ENCODE measurements at places on chromosomes 16 and 17. TPM values are rescaled to one million over a fixed set of nuclear protein-coding genes. Genes with fewer than 3 reads are reported as not detected.

DNA sequence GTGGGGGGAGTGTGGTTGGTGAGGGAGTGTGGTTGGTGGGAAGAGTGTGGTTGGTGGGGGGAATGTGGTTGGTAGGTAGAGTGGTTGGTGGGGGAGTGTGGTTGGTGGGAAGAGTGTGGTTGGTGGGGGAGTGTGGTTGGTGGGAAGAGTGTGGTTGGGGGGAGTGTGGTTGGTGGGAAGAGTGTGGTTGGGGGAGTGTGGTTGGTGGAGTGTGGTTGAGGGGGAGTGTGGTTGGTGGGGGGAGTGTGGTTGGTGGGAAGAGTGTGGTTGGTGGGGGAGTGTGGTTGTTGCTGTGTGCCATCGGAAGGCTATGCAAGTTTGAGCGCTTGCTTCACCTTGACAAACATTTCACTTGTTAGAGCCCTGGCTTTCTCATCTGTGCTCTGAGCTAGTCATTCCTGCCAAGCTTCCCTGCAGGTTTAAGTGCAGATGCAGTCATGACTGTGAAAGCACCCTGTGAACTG, 20.1 kb downstream of the MINK1 start:
- DNase-seq: no peak
- H3K36me3 ChIP-seq: peaks cover 28% of the 10 kb centered on the region
- peaks cover 11% of the 10 kb centered on the region for H3K4me1 ChIP-seq

DNA sequence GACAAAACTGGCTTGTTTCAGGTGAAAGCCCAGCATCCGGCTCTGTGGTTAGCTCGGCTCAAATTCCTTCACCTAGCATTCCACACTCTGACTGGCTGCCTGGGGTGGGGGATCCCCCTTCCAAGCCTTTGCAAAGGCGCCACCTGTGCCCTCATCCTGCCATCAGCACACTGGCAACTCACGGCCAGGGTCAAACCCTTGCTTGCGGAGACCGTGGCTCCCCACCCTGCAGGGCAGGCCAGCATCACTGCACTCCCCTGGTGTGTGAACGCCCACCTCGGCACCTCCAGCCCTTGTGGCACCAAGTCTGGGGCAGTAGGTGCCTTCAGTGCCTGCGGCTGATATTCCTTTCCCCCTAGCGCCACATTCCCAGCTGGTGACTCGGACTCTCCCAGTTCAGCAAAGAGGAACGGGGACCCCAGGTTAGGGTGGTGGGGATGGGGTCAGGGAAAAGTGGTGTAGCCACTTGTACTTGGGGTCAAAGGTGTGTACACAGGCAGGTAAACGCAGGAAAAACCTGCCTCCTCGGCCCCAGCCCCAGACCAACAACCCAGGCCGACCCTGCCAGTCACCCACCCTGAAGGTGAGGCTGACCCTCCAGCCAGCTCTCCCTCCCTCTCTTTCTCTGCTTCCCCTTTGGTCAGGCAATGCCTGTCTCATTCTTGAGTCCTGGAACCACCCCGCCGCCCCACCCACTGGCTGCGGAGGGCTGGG, 1.1 kb downstream of the FLII start:
- no peaks in the 10 kb centered on the region for H3K27me3 ChIP-seq
- DNase-seq: peak; percentile 28
- peak overlapping the region; percentile 93 for H3K27ac ChIP-seq
- H3K4me3 ChIP-seq: peak overlapping the region; percentile 99
- peaks cover 40% of the 10 kb centered on the region for H3K4me1 ChIP-seq
- peaks cover 31% of the 10 kb centered on the region for H3K36me3 ChIP-seq

PPP1R27 gene
- not detected for total RNA-seq

CD300A gene
- 2.8 TPM for total RNA-seq

MAPT gene
- 0.11 TPM for total RNA-seq

C17orf100 gene
- total RNA-seq: 1.5 TPM

GRCh38 chr17:35693662-35694061, 37.8 kb upstream of the RASL10B start:
- no peak for DNase-seq
- peaks cover 32% of the 10 kb centered on the region for H3K36me3 ChIP-seq
- H3K4me3 ChIP-seq: no peak overlapping the region

PIMREG gene
- 17.1 TPM for total RNA-seq

GRCh38 chr17:63542942-63543821, 7.1 kb upstream of the DCAF7 start:
- no peak overlapping the region for H3K4me3 ChIP-seq
- no peaks in the 10 kb centered on the region for H3K36me3 ChIP-seq
- H3K27ac ChIP-seq: no peak overlapping the region
- peaks cover 22% of the 10 kb centered on the region for H3K27me3 ChIP-seq
- H3K4me1 ChIP-seq: peaks cover 3% of the 10 kb centered on the region
- no peak for DNase-seq

DNA sequence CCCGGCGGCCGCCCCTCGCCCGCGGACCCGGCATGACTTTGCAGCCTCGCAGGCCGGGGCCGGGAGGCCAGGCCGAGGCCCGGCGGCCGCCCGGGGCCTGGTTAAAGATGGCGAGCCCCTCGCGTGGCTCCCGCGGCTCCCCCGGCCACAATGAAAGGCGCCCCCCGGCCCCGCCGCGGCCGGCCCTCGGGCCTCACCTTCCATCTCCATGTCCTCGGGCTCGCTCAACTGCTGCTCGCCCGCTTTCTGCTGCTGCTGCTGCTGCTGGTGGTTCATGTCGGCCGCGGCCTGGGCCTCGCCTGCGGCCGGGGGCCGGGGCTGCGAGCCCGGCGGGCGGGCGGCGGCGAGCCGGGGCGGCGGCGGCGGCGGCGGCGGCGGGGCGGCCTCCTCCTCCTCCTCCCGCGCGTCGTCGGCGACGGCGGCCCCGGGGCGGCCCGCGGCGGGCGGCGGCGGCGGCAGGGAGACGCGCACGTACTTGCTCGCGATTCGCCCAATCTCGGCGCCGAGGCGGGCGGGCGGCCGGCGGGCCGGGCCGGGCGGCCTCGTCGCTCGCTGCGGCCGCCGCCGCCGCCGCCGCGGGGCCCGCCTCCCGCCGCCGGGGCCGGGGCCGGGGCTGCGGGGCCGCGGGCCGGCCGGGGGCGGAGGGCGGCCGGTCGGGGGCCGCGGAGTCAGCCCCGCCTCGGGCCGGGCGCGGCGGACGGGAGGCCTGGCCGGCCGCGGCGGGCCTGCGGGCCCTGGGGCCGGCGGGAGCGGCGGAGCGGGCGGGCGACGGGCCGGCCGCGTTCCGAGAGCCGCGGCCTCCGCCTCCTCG, 491 bp downstream of the USP7 start:
- peak overlapping the region; percentile 43 for H3K4me3 ChIP-seq
- H3K27me3 ChIP-seq: no peaks in the 10 kb centered on the region
- peaks cover 45% of the 10 kb centered on the region for H3K4me1 ChIP-seq
- H3K27ac ChIP-seq: peak overlapping the region; percentile 78
- peaks cover 14% of the 10 kb centered on the region for H3K36me3 ChIP-seq

TBC1D3L gene
- 16.7 TPM for total RNA-seq

GRCh38 chr16:57689762-57690558, 4.6 kb upstream of the DRC7 start:
- peak; percentile 83 for DNase-seq
- peak overlapping the region; percentile 93 for H3K27ac ChIP-seq

GRCh38 chr17:42535155-42536047, 640 bp upstream of the NAGLU start:
- peak overlapping the region; percentile 86 for H3K27ac ChIP-seq
- peaks cover 13% of the 10 kb centered on the region for H3K36me3 ChIP-seq
- DNase-seq: no peak
- peak overlapping the region; percentile 80 for H3K4me3 ChIP-seq
- H3K4me1 ChIP-seq: peaks cover 60% of the 10 kb centered on the region

DBNDD1 gene
- not detected for total RNA-seq

DNA sequence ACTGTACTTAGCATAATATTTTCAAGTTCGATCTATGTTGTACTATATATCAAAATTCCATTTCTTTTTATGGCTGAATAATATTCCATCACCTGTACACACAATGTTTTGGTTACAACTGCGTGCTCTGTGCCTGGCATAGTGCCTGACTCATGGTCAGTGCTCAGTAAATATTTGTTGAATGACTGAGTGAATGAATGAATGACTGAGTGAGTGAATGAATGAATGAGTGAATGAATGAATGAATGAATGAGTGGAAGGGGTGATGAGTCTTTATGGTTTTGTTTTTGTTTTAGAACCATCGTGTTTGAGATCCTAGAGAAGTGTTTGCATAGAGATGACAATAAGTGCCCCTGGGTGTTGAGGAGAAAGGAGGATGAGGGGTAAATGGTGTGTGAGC, 155.3 kb downstream of the MRM1 start:
- H3K4me1 ChIP-seq: no peaks in the 10 kb centered on the region
- H3K27ac ChIP-seq: no peak overlapping the region
- peaks cover 3% of the 10 kb centered on the region for H3K27me3 ChIP-seq
- no peaks in the 10 kb centered on the region for H3K36me3 ChIP-seq
- no peak for DNase-seq
- no peak overlapping the region for H3K4me3 ChIP-seq

SLC38A8 gene
- not detected for total RNA-seq

GRCh38 chr17:48429638-48430586, at the start of gene SKAP1:
TSS of gene SKAP1 (minus strand) at chr17:48430214.
- H3K4me3 ChIP-seq: peak within 1 kb of the TSS; percentile 93
- DNase-seq: peak; percentile 67
- peaks cover 80% of the 10 kb centered on the region for H3K4me1 ChIP-seq
- peaks cover 53% of the 10 kb centered on the region for H3K36me3 ChIP-seq
- peak within 1 kb of the TSS; percentile 97 for H3K27ac ChIP-seq

MYH8 gene
- total RNA-seq: not detected

DNA sequence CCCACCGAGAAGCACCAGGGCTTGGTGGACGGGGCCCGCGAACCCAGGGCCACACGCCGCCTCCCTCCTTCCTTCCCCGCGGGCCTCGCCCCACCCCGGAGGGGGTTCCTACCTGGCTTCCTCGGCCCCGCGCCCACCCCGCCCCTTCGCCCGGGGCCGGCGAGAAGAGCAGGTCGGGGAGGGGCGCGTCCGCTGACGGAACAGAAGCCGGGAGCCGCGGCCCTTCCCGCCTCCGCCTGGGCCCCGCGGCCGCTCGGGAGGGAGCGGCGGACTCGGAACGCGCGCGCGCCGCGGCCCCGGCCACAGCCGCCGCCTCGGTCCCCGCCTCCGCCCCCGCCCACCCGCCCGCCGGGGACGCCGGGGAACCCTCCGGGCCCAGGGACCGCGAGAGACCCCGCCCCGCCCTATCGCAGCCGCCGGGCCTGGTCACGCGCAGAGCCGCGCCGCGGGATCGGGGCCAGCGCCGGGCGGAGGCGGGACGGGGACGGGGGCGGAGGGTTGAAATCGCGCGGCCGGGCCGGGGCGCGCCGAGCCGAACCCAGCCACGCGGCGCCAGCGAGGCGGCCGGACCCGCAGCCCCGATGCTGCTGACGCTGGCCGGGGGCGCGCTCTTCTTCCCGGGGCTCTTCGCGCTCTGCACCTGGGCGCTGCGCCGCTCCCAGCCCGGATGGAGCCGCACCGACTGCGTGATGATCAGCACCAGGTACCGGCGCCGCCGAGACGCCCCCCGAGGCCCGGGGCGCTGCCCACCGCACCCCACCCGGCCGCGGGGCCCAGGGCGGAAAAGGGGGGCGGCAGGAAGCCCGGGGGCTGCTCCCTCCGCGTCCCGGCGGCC, at the start of gene TLCD3A:
TLCD3A (plus strand) TSS at position 530 of the 835 bp plus-strand sequence; CDS start at position 582, 52 bp downstream.
- H3K27ac ChIP-seq: peak within 1 kb of the TSS; percentile 83
- H3K4me3 ChIP-seq: peak within 1 kb of the TSS; percentile 85
- H3K27me3 ChIP-seq: no peaks in the 10 kb centered on the region

- H3K27me3 ChIP-seq: no peaks in the 10 kb centered on the region
- H3K4me3 ChIP-seq: peak within 1 kb of the TSS; percentile 99
- peak; percentile 79 for DNase-seq
- H3K27ac ChIP-seq: peak within 1 kb of the TSS; percentile 97
- H3K36me3 ChIP-seq: peaks cover 33% of the 10 kb centered on the region
Observed at GRCh38 chr17:39197380-39198185, at the start of gene CACNB1. TSS of gene CACNB1 (minus strand) at chr17:39197669. CDS start at chr17:39197495, 174 bp downstream.

TBX6 gene
- total RNA-seq: 1.3 TPM

DNA sequence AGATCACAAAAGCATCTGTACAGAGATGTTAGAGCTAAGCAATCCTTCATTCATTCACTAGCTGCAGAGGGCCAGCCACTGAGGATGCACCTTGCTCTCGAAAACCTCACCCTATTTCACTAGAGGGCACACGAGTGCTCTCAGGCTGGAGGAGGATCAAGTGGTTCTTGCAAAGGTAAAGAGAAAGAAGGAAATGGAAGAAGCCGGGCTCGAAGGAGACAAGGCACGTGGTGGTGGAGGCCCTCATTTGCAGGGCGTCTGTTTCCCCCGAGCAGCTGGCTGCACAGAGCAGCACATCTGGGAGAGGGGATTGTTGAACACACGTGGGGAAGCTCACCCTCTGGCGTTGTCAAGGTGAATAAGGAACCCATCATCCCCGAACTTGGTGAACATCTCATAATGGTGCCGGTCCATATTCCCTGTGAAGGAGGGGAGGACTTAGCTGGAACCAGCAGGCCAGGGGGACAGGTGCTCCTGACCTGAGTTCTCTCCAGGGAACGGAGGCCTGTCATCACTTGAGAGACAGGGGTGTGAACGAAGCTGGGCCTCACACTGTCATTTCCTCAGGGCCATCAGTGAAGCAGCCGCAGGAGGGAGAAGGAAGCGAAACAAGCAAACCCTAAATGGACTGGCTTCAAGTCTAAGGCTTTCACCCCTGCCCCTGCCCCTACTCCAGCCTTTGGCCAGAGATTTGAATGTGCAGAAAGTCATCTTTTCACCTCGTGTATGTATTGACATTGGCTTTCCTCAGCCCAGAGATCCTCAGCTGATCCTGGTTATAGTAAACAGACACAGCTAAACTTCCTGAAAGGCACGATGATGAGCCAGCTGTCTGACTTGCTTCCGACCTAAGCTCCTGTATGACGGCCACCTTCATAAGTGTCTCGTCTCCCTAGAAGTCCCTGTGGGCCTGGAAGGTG, 27.6 kb downstream of the PRKAR1A start:
- H3K4me3 ChIP-seq: no peak overlapping the region
- H3K27me3 ChIP-seq: no peaks in the 10 kb centered on the region
- H3K36me3 ChIP-seq: peaks cover 21% of the 10 kb centered on the region
- H3K27ac ChIP-seq: no peak overlapping the region
- H3K4me1 ChIP-seq: no peaks in the 10 kb centered on the region
- no peak for DNase-seq

CCL13 gene
- not detected for total RNA-seq

HOXB7 gene
- 0.87 TPM for total RNA-seq

- no peaks in the 10 kb centered on the region for H3K27me3 ChIP-seq
- H3K4me3 ChIP-seq: no peak overlapping the region
- no peak for DNase-seq
- H3K27ac ChIP-seq: no peak overlapping the region
Observed at GRCh38 chr16:84061236-84061819, 18.7 kb upstream of the SLC38A8 start.

TSC2 gene
- total RNA-seq: 87.9 TPM

SOX8 gene
- not detected for total RNA-seq

DNA sequence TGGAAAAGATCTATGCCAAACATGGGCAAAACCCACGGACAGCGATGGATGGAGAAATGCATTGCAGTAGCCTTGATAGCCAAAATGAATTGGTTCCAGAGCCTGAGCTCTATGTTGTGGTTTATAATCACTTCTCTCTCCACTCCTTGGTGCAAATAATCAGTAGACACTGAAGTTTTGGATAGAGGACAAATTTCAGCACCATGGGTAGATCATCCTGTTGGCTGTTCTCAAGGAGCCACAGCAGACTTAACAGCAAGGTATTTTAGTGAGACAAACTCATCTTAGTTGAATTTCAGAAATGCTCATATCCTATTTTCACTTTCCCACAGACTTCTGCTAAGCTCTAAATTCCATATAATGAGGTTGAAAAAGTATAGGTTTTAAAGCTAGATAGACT, 88.3 kb upstream of the CCL1 start:
- H3K27me3 ChIP-seq: peaks cover 19% of the 10 kb centered on the region
- H3K36me3 ChIP-seq: no peaks in the 10 kb centered on the region
- no peaks in the 10 kb centered on the region for H3K4me1 ChIP-seq
- H3K4me3 ChIP-seq: no peak overlapping the region
- DNase-seq: no peak

CHD9NB gene
- total RNA-seq: 0.26 TPM

NOD2 gene
- total RNA-seq: 1.6 TPM

Measured in activated CD8-positive, alpha-beta T cell treated with anti-CD3 and anti-CD28 coated beads, Interleukin-2, amount 10 ng/mL, durations not matched to agents 7 days and 5 days (primary cell).